ENCODE measurements at places on chromosomes 2 and 18. TPM values are rescaled to one million over a fixed set of nuclear protein-coding genes. Genes with fewer than 3 reads are reported as not detected.

ANO7 gene
- total RNA-seq = 1.9 TPM

TTC32 gene
- total RNA-seq = 7.7 TPM

GALNT3 gene
- 0.83 TPM for total RNA-seq

MARCHF4 gene
- not detected for total RNA-seq

DNAH7 gene
- 0.63 TPM for total RNA-seq

DCDC2C gene
- not detected for total RNA-seq

NPPC gene
- 0.65 TPM for total RNA-seq

POTEC gene
- total RNA-seq = not detected

ASB18 gene
- total RNA-seq = 49.8 TPM

ACADL gene
- total RNA-seq = 2.8 TPM

CAD gene
- total RNA-seq = 9.7 TPM

HOXD1 gene
- 0.16 TPM for total RNA-seq

CFAP65 gene
- not detected for total RNA-seq

GALR1 gene
- 0.08 TPM for total RNA-seq

SCN1A gene
- 0.51 TPM for total RNA-seq

OXER1 gene
- total RNA-seq = 0.40 TPM

HJURP gene
- 0.66 TPM for total RNA-seq

SERPINB12 gene
- total RNA-seq = not detected

OSR1 gene
- total RNA-seq = 2.2 TPM

GPR155 gene
- total RNA-seq = 21.3 TPM

ANKRD53 gene
- total RNA-seq = 1.3 TPM

AMER3 gene
- not detected for total RNA-seq

SP9 gene
- total RNA-seq = not detected

Measured in heart left ventricle (tissue), 16 donors.